Activated naive CD8-positive, alpha-beta T cell treated with anti-CD3 and anti-CD28 coated beads for 36 hours (primary cell): ENCODE measurements at places on chromosomes 13 and 19.

- H3K4me1 ChIP-seq = peaks cover 12% of the 10 kb centered on the region
- H3K27me3 ChIP-seq = peaks cover 29% of the 10 kb centered on the region
Observed at GRCh38 chr13:51122868-51123566, 11.9 kb upstream of the C13orf42 start.

GRCh38 chr19:40136818-40137217, 46.1 kb upstream of the ZNF780A start:
- H3K27ac ChIP-seq = no peak overlapping the region
- no peak for DNase-seq
- H3K4me3 ChIP-seq = no peak overlapping the region
- no peaks in the 10 kb centered on the region for H3K4me1 ChIP-seq
- H3K27me3 ChIP-seq = peaks cover 4% of the 10 kb centered on the region

GRCh38 chr13:28185256-28185655, 46.9 kb downstream of the PAN3 start:
- H3K27me3 ChIP-seq = no peaks in the 10 kb centered on the region
- H3K4me3 ChIP-seq = no peak overlapping the region
- H3K27ac ChIP-seq = no peak overlapping the region
- H3K36me3 ChIP-seq = peaks cover 17% of the 10 kb centered on the region
- H3K4me1 ChIP-seq = peaks cover 18% of the 10 kb centered on the region

- DNase-seq = no peak
- peaks cover 1% of the 10 kb centered on the region for H3K36me3 ChIP-seq
- no peak overlapping the region for H3K27ac ChIP-seq
- H3K27me3 ChIP-seq = peaks cover 10% of the 10 kb centered on the region
- no peak overlapping the region for H3K4me3 ChIP-seq
- no peaks in the 10 kb centered on the region for H3K4me1 ChIP-seq
Observed at GRCh38 chr13:24104723-24105122, 55.8 kb upstream of the SPATA13 start.

- DNase-seq = no peak
- H3K27ac ChIP-seq = no peak overlapping the region
- no peaks in the 10 kb centered on the region for H3K4me1 ChIP-seq
- no peaks in the 10 kb centered on the region for H3K36me3 ChIP-seq
- H3K4me3 ChIP-seq = no peak overlapping the region
Observed at GRCh38 chr13:62087124-62087523, 671.5 kb upstream of the PCDH20 start.

DNA sequence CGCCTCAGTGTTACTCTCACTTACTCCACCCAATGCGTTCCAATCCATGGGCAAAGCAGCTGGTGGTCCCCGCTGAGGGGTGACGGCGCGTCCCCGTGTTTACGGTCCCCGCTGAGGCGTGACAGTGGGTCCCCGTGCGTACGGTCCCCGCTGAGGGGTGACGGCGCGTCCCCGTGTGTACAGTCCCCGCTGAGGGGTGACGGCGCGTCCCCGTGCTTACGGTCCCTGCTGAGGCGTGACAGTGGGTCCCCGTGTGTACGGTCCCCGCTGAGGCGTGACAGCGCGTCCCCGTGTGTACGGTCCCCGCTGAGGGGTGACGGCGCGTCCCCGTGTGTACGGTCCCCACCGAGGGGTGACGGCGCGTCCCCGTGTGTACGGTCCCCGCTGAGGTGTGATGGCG, 19.5 kb downstream of the CFAP97D2 start:
- no peak overlapping the region for H3K27ac ChIP-seq
- H3K27me3 ChIP-seq = no peaks in the 10 kb centered on the region
- no peak for DNase-seq
- H3K4me3 ChIP-seq = no peak overlapping the region
- peaks cover 25% of the 10 kb centered on the region for H3K4me1 ChIP-seq

- H3K27ac ChIP-seq = no peak overlapping the region
- no peak overlapping the region for H3K4me3 ChIP-seq
- no peaks in the 10 kb centered on the region for H3K4me1 ChIP-seq
- H3K36me3 ChIP-seq = no peaks in the 10 kb centered on the region
- peaks cover 10% of the 10 kb centered on the region for H3K27me3 ChIP-seq
- no peak for DNase-seq
Observed at GRCh38 chr13:109251956-109252355, 534.4 kb downstream of the IRS2 start.

- peaks cover 87% of the 10 kb centered on the region for H3K27me3 ChIP-seq
- no peak overlapping the region for H3K27ac ChIP-seq
- no peak overlapping the region for H3K4me3 ChIP-seq
- H3K36me3 ChIP-seq = peaks cover 21% of the 10 kb centered on the region
Observed at GRCh38 chr13:112066624-112067004, 335 bp upstream of the SOX1 start.

DNA sequence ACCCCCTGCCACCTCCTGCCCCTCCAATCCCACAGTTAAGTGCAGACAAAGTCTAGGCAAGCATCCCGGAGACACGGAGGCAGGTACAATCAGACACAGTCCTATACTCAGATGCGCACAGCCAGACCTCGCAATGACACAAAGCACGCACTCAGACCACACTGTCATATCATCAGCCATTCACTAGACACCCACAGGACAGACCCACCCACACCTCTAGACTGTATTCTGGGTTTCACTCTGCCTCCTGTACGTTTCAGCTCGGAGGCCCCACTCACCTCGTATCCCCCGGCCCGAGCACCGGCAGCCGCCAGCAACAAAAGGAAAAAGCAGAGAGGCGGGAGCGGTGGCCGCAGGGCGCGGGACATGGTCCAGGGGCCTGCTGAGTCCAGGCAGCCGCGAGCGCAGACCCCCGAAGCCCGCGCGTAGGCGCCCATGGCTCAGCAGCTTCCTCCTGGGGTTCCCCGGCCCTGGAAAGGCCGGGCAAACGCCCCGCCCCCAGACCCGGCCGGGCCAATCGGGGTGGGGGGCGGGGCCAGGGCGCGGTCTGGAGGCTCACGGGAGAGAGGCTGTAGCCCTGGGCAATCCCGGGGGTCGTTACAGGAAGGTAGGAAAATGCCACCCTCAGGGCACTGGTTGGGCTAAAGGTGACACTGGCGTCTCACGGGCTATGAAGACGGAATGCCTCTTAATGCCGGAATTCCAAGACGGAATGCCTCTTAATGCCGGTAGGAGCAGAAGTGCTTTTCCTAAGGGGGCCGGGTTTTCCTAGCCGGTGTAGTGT, at the start of the genes MAN2B1 and WDR83:
Gene MAN2B1, minus strand, starts transcription at position 478 of the 784 bp plus-strand sequence. Its CDS starts 41 bp downstream, at position 437.
Gene WDR83, plus strand, starts transcription at position 543 of the 784 bp plus-strand sequence. CDS start 2,984 bp downstream, outside the sequence.
- DNase-seq = peak; percentile 89
- H3K27me3 ChIP-seq = no peaks in the 10 kb centered on the region
- peaks cover 44% of the 10 kb centered on the region for H3K36me3 ChIP-seq
- peak within 1 kb of the TSS; percentile 89 for H3K27ac ChIP-seq
- H3K4me1 ChIP-seq = peaks cover 23% of the 10 kb centered on the region
- peak within 1 kb of the TSS; percentile 89 for H3K4me3 ChIP-seq

DNA sequence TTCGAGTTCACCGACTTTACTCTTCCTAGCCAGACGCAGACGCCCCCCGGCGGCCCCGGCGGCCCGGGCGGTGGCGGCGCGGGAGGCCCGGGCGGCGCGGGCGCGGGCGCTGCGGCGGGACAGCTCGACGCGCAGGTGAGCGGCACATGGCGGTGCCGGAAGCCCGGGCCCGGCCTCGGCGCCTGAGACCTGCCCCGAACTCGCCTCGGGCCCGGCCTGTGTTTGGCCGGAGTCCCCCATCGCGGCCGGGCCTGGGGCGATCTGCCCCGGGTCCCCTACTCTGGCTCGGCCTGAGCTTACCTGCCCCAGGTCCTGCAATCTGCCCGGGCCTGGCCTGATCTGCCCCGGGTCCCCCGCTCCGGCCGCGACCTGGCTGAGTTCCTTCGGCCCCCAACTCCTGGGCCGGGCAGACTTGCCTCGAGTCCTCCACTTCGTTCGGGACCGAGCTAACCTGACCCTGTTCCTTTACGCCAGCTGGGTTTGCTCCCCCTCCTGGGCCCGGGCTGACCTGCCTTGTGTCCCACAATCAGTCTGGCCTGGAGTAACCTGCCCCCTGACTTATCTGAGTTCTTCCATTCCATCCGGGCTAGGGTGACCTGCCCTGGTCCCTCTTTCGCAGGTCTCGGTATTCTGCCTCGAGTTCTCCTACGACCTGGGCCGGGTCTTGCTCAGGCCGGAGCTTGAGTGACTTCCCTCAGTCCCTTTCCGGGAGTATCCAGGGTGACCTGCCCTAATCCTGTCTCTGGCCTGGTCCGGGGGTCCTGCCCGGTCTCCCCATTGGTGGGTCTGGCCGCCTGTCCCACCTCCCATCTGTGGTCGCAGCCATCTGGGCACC, 764 bp downstream of the UPF1 start:
- H3K27ac ChIP-seq = peak overlapping the region; percentile 94
- H3K4me3 ChIP-seq = peak overlapping the region; percentile 94
- H3K4me1 ChIP-seq = peaks cover 36% of the 10 kb centered on the region

DNA sequence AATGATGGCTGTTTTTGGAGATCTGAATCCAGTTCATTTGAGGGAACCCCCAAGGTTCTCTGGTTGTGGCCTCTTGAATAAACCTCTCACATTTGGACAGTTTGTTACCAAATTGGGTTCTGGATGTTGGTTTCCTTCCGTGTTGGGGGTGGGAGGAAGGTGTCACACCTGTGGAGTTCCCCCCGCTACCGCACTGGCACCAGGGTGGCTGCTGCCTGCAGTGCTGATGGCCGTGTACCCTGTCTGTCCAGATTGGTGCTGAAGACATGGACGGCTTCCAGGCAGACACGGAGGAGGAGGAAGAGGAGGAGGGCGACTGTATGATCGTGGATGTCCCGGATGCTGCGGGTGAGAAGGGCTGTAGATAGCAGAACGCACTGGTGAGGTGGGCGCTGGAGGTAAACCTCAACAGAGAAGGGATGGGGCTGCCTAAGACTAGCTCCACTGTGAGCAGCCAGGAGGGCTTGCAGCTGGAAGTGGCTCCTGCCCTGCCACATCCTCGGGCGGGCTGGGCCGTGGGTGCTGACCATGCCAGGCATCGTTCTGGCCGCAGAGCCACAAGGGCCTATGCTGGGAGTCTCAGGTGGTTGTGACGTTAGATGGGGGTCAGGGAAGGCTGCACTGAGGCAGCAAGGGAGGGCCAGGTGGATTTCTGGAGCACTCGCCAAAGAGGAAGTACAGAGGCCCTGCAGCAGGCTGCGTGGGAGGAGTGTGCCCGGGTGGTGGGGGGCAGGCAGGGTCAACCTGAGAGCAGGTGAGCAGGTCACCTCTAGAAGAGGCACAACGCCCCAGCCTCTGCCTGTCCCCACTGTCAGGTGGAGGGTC, 15.4 kb downstream of the UBXN6 start:
- H3K36me3 ChIP-seq = peaks cover 25% of the 10 kb centered on the region
- peak overlapping the region; percentile 58 for H3K27ac ChIP-seq
- DNase-seq = no peak
- H3K4me1 ChIP-seq = no peaks in the 10 kb centered on the region

GRCh38 chr13:38657191-38657590, 29.7 kb upstream of the FREM2 start:
- no peaks in the 10 kb centered on the region for H3K36me3 ChIP-seq
- no peaks in the 10 kb centered on the region for H3K27me3 ChIP-seq
- H3K4me3 ChIP-seq = no peak overlapping the region
- no peak overlapping the region for H3K27ac ChIP-seq
- no peak for DNase-seq
- no peaks in the 10 kb centered on the region for H3K4me1 ChIP-seq

- peaks cover 4% of the 10 kb centered on the region for H3K27me3 ChIP-seq
- H3K36me3 ChIP-seq = no peaks in the 10 kb centered on the region
- peaks cover 5% of the 10 kb centered on the region for H3K4me1 ChIP-seq
Observed at GRCh38 chr19:1182727-1183126, 8.7 kb upstream of the SBNO2 start.

- no peaks in the 10 kb centered on the region for H3K27me3 ChIP-seq
- no peak overlapping the region for H3K27ac ChIP-seq
- no peak for DNase-seq
Observed at GRCh38 chr19:53091413-53092254, 11.6 kb downstream of the ZNF160 start.

DNA sequence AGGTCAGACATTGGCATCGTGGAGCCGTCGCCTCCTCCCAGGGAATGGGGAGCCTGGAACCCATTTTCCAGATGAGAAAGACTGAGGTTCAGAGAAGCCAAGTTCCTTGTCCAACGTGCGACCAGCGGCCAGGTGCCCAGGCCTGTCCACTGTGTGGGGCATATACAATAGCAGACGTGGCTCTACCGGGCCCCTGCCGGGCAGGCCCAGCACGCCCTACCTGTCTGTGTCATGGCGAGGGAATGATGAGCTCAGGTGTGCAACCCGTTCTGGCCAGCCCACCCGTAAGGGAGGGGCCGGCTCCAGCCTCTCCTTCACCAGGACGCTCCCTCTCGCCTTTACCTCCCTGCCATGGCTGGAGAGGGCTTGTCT, 837 bp downstream of the GNA15 start:
- peaks cover 9% of the 10 kb centered on the region for H3K36me3 ChIP-seq
- H3K27me3 ChIP-seq = peaks cover 26% of the 10 kb centered on the region
- DNase-seq = no peak
- peaks cover 26% of the 10 kb centered on the region for H3K4me1 ChIP-seq

- DNase-seq = peak; percentile 36
- H3K4me3 ChIP-seq = peak overlapping the region; percentile 86
- peak overlapping the region; percentile 84 for H3K27ac ChIP-seq
Observed at GRCh38 chr19:4456843-4457653, 546 bp downstream of the UBXN6 start.

DNA sequence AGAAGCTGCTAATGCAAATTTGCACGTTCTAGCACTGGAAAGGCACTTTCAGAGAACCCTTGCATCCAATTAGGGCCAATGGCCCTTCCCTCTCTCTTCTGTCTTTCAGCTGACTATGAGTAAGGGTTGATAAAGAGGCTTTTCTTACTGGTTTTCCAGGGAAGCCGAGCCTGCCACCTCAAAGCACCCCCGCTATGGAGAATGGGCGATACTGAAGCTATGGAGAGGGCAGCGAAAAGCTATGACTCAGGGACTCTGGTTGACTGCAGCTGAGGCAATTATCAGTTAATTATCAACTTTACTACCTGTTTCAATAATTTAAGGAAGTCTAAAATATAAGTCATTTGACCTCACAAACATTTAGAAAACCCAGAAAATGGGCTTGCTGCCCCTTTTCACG, 115.8 kb downstream of the TRPC4 start:
- no peaks in the 10 kb centered on the region for H3K36me3 ChIP-seq
- no peak overlapping the region for H3K4me3 ChIP-seq
- H3K4me1 ChIP-seq = no peaks in the 10 kb centered on the region
- DNase-seq = no peak

DNA sequence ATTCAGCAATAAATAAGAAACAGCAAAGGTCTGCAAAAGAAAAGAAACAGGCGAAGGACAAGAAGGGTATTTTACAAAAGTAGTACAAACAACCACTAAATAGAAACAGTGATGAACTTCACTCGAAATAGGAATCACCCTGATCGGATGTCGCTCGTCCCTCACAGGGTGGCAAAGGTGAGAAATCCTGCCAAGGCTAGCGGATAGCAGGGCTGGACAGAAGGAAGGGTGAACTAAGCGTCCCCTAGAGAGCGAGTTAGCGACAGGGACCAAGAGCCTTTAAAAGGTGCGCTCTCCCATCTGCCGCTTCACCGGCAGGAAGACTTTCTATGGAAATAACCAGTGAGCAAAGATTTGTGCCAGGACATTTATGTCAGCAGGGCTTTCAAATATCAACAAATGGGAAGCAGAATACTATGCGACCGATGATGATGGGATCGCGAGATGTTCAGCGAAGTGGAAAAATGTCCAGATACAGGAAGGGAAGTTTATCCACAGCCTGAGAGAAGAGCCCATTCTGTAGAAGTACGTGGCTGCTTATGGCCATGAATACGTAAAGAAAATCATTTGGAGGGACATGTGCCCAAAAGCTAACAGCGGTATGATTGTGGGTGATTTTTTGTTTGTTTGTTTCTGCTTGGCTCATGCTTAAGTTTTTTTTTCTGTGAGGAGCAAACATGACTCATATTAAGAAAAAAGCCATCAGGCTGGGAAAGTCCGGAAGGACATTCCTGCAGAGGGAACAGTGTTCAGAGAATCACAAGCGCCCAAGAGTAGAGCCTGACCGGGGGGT, 18.9 kb downstream of the ELAVL1 start:
- no peak overlapping the region for H3K27ac ChIP-seq
- peaks cover 6% of the 10 kb centered on the region for H3K4me1 ChIP-seq
- peaks cover 32% of the 10 kb centered on the region for H3K36me3 ChIP-seq
- no peak overlapping the region for H3K4me3 ChIP-seq
- DNase-seq = no peak
